ENCODE measurements at places on chromosomes 11 and 22.
A peak's percentile ranks its signal among the peaks of the same experiment; 100 is the strongest.

- DNase-seq: peak; percentile 47
These were observed 7.3 kb upstream of the NCF4 start for GRCh38 chr22:36853407-36854099.

GRCh38 chr22:29517215-29517908, 36.2 kb downstream of the THOC5 start:
- DNase-seq: no peak

DNA sequence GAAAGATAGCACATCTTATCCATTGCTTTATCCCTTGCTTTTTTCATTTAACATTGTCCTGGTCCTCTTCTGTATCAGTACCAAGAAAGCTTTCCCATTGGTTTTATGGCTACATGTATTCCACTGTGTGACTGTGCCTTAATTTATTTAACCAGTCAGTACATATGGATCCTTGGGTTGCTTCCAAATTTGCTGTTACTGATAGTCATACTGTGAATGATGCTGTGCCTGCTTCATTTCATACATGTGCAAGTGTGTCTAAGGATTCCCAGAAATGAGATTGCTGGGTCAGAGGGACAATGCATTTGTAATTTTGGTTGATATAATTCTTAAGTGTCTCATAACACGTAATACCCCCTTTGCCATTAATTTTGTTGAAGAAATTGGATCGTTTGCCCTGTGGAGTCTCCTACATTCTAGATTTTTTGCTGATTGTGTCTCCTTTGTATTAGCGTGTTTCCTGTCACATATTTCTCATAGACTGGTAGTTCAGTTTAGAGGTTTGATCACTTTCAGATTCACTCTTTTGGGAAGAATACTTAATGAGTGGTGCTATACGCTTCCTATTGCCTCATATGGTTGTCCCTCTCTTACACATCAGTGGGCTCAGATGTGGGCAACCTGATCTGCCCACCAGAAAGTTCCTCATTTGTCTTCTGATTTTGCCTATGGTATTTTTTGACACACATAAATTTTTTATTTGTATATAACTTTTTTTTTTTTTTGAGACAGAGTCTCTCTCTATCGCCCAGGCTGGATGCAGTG, 35.3 kb downstream of the MYBPC3 start:
- no peak for DNase-seq

GRCh38 chr11:123833095-123833494, 26.9 kb upstream of the OR6M1 start:
- DNase-seq: no peak

DNA sequence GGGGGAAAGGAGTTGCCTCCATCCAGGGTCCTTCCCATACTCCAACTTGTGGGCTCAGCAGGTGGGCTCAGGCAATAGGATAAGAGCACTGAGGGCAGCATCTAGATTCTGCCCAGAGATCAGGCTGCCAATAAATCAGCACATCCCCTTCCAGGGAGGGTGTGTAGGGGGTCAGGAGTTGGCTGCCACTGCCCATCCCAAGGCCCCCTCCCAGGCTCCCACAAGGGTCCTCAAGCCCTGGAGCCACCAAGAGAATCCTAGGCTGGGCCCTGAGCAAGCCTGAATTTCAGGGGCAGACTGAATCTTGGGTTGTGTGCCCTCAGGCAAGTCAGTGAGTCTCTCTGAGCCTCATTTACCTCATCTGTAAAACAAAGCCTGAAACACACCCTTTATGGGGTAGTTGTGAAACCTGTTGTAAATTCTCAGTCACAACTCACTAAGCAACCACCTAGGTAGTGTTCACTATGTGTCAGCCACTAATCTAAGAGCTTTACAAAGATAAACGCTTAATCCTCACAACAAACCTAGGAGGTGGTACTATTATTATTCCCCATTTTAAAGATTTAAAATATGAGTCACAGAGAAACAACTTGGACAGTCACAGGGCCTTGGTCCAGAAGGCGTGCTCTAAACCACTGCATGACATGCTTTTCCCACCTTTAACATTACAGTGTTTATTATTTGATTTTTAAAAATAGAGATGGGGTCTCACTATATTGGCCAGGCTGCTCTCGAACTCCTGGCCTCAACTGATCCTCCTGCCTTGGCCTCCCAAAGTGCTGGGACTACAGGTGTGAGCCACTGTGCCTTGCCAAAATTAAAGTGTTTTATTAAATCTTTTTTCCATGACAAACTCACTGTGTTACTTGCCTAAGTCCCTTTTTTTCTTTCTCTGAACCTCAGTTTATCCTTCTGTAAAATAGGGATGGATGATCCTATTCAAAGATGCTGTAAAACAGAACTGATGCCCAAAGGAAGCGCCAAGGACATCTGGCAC, 36.2 kb downstream of the LMO1 start:
- DNase-seq: no peak

DNA sequence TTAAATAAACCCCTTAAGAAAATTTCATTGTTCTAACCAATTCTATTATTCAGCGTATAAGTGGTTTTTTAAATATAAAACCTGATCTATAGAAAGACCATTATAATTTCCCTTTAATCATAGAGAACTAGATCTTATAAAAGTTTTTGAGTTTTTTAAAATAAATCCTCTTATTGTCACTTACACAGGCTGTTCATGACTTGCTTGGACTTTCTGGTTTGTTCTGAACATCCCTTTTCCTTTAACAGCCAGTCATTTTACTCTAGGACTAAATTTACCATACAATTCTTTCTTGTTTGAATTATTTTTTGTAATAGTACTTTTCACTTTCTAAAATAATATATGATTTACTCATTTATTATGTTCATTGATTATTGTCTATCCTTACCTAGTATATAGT, 4.7 kb downstream of the NXPE2 start:
- no peak for DNase-seq

DNA sequence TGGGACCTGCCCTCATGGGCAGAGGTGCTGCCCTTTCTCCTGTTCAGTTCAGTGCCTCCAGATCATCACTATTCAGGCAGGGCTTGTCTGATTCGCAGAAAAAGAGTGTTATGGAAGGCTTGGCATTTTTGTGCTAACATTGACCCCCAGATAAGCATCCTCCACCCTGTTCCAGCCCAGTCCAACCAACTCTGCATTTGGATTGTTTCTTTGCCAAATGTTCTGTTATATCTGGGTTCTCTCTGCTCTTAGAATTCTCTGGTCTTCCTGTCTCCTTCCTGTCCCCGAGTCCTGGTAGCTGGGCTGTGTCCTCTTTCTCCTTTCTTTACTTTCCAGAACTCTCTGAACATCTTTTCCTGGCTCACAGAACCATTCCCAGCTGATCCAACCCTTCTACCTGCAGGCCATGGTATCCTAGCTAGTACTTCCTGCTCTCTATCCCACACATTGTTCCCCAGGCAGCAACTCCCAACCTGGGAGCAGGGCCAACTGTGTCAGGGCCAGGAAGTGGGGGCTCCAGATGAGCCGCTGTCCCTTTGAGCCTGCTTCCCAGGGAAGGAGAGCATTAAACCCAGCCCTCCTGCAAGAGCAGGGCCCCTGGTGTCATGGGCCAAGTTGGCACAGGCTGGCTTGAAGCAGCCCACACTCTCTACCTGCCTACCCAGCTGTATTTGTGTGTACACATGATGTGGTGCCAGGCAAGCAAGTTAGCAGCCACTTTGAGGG, 280.7 kb upstream of the CADM1 start:
- no peak for DNase-seq

GRCh38 chr11:117931971-117932370, 2.8 kb upstream of the TMPRSS13 start:
- no peak for DNase-seq

- no peak for DNase-seq
These were observed 150.8 kb upstream of the NTM start for GRCh38 chr11:131219646-131220045.

- no peak for DNase-seq
These were observed 59.2 kb upstream of the CD5 start for GRCh38 chr11:61042961-61043540.

GRCh38 chr22:48653306-48653705, 1174.4 kb downstream of the BRD1 start:
- no peak for DNase-seq
